ENCODE measurements at places on chromosomes 4 and X. TPM values are rescaled to one million over a fixed set of nuclear protein-coding genes. Genes with fewer than 3 reads are reported as not detected.

- no peak for DNase-seq
These were observed 40.1 kb downstream of the LDB2 start for GRCh38 chr4:16858275-16858752.

DNA sequence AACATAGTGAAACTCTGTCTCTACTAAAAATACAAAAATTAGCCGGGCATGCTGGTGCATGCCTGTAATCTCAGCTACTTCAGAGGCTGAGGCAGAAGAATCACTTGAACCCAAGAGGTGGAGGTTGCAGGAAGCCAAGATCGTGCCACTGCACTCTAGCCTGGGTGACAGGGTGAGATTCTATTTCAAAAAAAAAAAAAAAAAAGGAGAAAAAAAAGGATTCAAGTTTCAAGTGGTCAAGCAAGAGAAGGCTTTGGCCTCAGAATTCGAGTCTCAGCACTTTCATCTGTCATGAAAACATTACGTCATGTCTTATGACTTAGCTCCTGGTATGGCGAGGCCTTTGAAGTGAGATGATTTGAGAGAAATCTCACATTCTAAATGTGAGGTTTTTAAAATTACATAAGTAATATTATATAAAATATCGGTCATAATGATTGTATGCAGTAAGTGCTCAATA, 21.2 kb upstream of the DHRSX start:
- no peak for DNase-seq

DNA sequence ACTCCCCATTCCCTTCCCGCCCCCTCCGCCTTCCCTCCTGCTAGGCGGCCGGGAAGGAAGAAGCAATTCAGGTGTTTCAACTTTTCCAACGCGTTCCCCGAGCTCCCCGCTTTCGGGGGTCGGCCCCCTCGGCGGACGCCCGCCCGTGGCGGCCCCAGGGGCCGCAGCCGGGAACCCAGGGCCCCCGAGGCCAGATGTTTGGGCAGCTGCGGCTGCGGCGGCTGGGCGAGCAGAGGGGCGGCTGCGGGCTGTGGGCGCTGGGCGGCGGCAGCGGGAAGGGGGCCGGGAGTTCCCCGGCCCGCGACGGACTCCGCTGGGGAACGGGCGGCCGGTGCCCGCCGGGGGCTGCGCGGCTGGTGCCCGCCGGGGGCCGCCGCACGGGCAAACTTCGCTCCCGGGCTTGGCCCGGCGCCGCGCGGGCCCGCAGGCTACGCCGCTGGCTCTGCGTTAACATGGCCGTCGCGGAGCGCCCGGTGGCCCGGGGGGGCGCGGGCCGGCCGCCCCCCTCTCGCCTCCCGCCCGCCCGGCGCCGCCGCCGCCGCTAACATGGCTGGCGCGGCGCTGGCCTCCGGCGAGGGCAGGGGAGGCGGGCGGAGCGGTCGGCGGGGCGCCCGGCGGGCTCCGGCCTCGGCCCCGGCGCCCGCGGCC, 510 bp downstream of the HMGB3 start:
- no peak for DNase-seq

DNA sequence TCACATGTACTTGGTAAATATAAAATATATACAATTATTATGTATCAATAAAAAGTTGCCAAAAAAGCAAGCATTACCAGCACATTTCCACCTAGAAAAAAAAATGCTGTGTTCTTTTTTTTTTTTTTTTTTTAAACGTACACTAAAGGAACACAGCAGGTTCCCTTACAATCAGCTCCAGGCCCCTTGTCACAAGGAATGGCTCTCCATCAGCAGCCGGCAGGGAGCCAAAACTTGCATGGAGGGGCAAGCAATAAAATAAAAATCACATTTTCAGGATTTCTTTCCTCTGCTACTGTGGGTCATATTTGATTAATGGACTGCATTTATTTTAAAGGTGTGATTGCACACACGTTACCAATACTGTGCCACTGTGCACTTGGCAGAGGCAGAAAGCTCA, 460.3 kb downstream of the GPAT3 start:
- DNase-seq, result no peak

DNA sequence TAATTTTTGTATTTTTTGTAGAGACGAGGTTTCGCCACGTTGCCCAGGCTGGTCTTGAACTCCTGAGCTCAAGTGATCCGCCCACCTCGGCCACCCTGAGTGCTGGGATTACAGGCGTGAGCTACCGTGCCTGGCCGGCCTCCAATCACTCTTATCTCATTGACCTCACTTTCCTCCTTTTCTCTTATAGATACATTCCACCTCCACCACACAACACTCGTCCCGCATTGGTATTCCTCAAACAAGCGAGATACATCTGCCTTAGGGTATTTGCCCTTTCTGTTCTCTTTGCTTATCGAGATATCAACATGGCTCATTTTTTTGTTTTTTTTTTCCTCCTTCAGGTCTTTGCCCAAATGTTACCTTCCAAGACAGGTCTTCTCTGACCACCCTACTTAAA, 1.8 kb upstream of the PRPS1 start:
- DNase-seq, result no peak

- DNase-seq, result no peak
These were observed 62.1 kb downstream of the FUNDC1 start for GRCh38 chrX:44480591-44480990.

The WWC2 gene
- polyA plus RNA-seq, result 36.8 TPM

The NEUROG2 gene
- not detected for polyA plus RNA-seq

The CYSLTR1 gene
- polyA plus RNA-seq, result not detected
